ENCODE measurements at places on chromosomes 16 and 17. TPM values are rescaled to one million over a fixed set of nuclear protein-coding genes. Genes with fewer than 3 reads are reported as not detected.

GRCh38 chr16:86306011-86306644 is 204.2 kb upstream of the FOXF1 start:
- H3K27me3 ChIP-seq: no peaks in the 10 kb centered on the region
- H3K36me3 ChIP-seq: no peaks in the 10 kb centered on the region
- no peak for DNase-seq

CDH16 gene
- not detected for total RNA-seq

ATP6V0A1 gene
- total RNA-seq: 52.5 TPM

CACNA1G gene
- 0.14 TPM for total RNA-seq

DNA sequence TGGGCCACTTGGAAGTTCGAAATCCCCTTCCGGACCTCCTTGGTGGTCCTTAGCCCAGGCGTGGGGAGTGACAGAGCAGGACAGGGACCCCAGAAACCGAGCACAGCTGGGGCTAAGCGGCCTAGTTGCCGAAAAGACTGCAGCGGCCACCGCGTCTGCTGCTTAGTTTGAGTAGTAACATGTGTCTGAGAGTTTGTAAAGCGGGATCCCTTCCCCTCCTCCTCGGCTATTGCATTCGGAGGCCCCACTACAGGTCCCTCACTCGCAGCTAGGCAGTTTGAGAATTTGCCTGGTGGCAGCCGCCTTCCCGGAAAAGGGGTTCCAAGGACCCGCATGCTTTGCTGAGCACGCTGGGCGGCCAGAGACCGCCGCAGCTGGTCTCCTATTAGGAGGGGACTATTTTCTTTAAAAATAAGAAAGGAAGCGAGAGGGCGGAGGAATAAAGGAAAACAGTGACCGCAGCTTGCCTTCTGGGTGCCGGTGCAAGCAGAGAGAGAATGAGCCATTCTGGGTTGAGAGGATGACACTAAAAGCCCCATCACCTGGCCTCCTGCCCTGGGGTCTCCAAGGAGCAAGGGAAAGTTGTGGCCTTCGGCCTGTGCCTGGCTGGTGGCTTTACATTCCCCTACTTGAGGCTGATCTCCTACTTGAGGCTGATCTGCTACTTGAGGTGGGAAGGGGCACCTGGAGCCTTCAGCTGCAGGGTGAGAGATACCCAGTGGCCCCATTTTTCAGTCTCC is 1.1 kb upstream of the HOXB5 start:
- peaks cover 2% of the 10 kb centered on the region for H3K4me1 ChIP-seq
- DNase-seq: no peak
- H3K27me3 ChIP-seq: peaks cover 4% of the 10 kb centered on the region
- H3K4me3 ChIP-seq: no peak overlapping the region
- H3K27ac ChIP-seq: no peak overlapping the region

GRCh38 chr16:11497851-11498289 is 88.8 kb downstream of the LITAF start:
- no peaks in the 10 kb centered on the region for H3K27me3 ChIP-seq
- no peak for DNase-seq
- H3K27ac ChIP-seq: peak overlapping the region; percentile 76
- no peaks in the 10 kb centered on the region for H3K36me3 ChIP-seq
- H3K4me1 ChIP-seq: peaks cover 13% of the 10 kb centered on the region

DNA sequence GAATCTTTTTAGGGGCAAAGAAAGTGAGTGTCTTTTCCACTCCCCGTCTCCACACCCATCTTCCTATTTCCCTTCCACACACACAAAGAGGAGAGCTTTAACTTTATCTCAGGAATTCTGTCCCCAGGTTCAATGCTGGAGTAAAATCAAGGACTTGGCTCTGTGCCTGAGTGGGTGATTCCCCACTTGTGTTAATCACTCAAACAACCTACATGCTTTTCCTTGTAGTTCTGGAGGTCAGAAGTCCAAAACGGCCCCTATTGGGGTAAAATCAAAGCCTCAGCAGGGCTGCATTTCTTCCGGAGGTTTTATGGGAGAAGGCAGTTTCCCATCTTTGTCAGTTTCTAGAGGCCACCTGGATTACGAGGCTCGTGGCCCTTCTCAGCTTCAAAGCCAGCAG is 422.3 kb upstream of the RBFOX1 start:
- no peak overlapping the region for H3K4me3 ChIP-seq
- no peak overlapping the region for H3K27ac ChIP-seq
- no peaks in the 10 kb centered on the region for H3K27me3 ChIP-seq
- H3K36me3 ChIP-seq: no peaks in the 10 kb centered on the region

DNA sequence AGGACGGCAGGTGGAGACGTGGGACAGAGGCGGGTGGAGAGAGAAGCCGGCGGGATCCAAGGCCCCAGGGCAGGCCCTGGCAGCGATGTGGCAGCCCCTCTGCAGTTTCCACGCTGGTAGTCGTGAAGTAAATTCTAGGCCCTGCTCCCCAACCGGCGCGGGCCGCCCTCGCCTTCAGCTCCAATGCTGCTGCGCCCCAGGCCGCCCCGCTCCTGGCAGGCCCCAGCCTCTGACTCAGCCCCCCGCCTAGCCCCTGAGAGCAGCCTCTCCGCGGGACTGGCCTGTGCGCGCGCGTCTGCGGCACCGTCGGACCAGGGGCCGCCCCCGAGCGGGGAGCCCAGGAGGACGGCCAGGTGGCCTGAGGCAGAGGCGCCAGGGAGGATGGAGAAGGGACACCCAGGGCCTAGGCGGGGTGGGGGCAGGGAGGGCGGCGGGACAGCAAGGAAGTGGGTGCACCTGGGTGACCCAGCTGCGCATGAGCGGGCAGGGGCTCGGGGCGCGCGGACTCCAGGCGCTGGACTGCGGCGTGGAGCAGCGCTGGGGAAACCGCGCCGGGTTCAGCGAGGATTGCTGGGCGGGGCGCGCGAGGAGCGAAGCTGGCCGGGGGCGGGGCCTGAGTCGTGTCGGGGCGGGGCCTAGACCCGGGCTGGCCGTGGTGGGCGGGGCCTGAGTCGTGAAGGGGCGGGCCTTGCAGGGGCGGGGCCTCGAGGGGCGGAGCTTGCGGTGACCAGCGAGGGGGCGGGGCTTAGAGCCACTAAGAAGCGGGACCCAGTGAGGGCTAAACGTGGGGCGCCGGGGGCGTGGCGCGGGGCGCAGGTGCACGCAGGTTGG is 29.6 kb downstream of the ZNF778 start:
- H3K4me1 ChIP-seq: peaks cover 9% of the 10 kb centered on the region
- peak; percentile 97 for DNase-seq
- H3K27ac ChIP-seq: no peak overlapping the region
- H3K4me3 ChIP-seq: peak overlapping the region; percentile 47
- H3K36me3 ChIP-seq: no peaks in the 10 kb centered on the region

DNA sequence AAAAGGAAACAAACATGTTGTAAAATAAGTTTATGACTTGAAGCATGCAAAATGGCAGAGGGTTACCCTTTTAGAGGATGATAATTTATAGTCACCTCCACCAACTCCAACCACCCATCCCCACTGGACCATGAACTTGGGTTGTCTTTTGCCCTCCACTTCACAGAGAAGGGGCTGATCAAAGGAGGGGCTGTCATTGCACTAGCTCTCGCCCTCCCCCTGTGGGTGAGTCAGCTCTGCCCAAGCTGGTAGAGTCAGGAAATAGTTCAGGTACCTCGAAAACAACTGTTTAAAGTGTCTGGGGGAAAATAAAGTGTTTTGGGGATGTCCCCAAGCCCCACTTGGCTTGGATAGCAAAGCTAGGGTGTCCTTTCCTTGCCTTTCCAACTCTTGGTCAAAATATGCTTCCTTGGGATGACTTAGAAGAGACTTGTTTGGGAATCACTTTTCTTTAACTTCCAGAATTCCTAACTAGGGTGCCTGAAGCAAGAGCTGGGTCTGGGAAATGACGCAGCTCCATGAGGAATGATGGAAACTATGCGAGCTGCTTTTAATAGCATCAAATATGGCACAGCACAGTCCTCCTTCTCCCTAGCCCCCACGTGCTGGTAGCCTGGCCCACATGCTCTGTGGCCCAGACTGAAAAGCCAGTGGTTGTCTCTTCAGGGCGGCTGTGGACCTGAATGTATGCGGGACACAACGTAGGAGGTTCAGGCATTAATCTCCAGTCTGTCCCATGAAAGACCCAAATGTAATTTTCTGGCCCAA is 40.7 kb downstream of the TBX4 start:
- DNase-seq: no peak
- no peaks in the 10 kb centered on the region for H3K27me3 ChIP-seq
- H3K4me3 ChIP-seq: no peak overlapping the region
- no peaks in the 10 kb centered on the region for H3K36me3 ChIP-seq
- no peak overlapping the region for H3K27ac ChIP-seq

SOX8 gene
- 0.17 TPM for total RNA-seq

CES1 gene
- total RNA-seq: 376 TPM

GRCh38 chr17:76107509-76107908 is 3.9 kb upstream of the EXOC7 start:
- DNase-seq: no peak
- H3K36me3 ChIP-seq: no peaks in the 10 kb centered on the region
- H3K4me3 ChIP-seq: no peak overlapping the region
- H3K4me1 ChIP-seq: peaks cover 3% of the 10 kb centered on the region
- H3K27ac ChIP-seq: no peak overlapping the region

GRCh38 chr17:73135766-73136165 is 29.0 kb upstream of the SSTR2 start:
- no peaks in the 10 kb centered on the region for H3K36me3 ChIP-seq
- H3K27me3 ChIP-seq: no peaks in the 10 kb centered on the region
- H3K4me3 ChIP-seq: no peak overlapping the region
- no peak overlapping the region for H3K27ac ChIP-seq
